ENCODE measurements at places on chromosomes 6 and 20.

DNA sequence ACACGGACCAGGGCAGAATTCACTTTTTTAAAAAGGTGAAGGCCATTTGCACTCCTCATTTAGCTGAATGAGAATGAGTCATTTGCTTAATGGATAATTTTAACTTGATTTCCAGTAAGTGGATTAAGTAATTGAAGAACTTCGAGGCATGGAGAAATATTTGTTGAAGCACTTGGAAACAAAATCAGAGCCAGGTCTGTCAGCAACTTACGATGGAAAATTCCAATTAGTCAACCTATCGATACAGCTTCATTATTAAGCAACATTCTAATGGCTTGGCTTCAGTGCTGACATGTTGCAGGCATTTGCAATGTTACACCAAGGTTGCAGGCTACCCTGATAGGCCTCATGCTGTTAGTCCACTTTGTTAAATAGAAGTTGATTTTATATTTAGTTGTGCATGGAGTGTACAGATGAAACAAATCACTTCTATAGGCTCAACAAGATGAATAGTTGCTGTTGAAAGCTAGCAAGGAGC, 423.5 kb upstream of the SLC35B3 start:
- DNase-seq = no peak

- DNase-seq = no peak
These were observed 224.2 kb downstream of the ARHGAP18 start for GRCh38 chr6:129485746-129486145.

GRCh38 chr6:108473197-108473596, 87.5 kb upstream of the FOXO3 start:
- DNase-seq = no peak

DNA sequence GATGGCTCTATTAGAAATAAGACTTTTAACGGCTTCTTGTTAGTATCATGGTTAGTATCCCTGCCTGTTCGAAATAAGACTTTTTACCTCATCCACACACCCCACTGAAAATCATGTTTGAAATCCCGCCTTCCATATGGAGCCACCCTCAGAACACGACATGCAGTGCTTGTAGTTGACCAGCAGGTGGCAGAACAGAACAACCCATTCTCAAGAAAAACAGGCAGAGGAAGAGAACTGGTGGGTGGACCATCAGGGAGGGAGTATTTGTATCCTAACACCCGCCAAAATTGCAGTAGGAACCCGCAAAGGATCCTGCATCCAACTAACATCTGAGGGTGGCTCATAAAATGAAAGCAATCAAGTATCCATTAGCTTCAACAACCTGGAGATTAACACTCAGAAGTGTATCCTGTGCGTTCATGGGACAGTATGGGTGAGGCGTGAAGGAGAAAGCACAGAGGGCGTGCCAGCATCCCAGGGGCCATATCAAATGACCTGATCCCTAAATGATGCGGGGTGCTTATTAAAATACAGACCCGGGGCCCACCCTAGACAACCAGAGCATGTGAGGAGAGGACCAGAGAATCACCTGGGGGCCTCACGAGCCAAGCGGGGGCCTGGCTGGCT, 89.6 kb upstream of the NHSL1 start:
- peak; percentile 26 for DNase-seq

DNA sequence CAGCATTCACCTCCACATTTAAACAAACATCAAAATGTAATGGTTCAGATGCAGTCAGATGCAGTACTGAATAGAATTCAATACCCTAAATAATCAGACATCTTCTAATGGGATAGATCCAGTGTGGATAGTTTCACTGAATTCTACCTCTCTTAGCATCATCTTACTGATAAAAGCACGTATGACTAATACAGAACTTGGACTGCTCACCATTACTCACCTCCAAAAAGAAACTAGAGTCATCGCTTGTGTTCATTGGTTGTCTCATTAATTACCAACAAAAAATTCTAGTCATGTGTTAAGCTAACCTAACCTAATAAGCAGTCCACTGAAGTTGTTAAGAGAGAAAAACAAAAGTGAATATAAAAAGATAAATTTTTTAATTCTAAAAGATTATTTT, 165.9 kb upstream of the IRAK1BP1 start:
- DNase-seq = no peak

- no peak for DNase-seq
These were observed 12.9 kb downstream of the PRSS16 start for GRCh38 chr6:27260369-27260768.

DNA sequence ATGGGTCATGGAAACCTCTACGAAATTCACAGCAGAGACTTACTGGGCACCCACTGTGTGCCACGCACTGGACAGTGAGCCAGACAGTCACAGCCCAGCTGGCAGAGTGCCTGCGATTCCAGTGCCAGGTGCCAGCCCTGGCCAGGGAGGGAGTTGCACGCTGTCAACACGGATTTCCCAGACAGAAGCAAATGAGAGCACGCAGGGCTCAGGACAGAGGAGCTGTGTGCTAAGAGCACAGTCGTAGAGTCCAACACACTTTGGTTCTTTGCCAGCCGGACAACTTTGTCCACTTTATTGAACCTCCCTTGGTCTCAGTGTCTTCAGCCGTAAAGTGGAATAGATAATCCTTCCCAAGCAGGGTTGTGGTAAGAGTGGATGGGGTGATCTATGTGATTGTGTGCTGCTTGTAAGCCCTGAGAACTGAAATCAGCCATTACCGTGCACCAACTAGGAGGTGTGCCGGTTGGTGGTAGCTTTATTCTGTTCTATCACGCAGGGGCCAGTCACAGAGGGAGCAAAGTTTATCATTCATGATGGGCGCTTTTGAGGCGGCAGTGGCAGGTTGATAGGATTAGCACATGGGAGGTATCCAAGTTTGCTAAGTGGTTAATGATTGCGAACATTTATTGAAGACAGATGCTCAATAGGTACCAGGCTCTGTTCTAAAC, 40.6 kb downstream of the SIRPA start:
- no peak for DNase-seq

GRCh38 chr20:61801065-61801360, 264.7 kb downstream of the TAF4 start:
- DNase-seq = no peak

GRCh38 chr6:37688078-37688850, 9.4 kb downstream of the MDGA1 start:
- peak; percentile 37 for DNase-seq

DNA sequence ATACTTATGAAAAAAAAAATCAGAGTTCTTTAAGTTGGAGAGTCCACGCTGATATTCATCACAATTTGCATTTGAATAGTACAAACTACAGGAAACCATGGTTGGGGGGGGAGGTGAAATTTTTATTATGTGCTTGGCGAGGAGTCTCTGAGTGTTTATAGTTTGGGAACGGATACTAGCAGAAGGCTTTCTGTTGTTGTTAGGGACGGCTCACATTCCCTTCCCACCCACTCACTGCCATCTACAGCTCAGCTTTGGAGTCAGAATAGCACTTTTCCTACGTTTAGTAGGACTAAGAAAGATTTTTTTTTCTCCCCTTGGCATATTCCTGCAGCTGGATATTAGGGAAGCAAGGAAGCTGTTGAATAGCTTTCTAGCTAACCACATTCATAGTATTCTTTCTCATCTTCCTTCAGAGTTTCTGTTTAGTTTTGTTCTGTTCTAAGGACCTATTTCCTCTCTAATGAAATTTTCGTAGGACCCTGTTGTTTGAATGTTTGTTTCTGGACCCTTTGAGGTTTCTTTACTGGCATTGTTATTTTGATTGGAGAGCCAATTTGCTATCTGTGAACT, 235.1 kb upstream of the ZNF217 start:
- no peak for DNase-seq

DNA sequence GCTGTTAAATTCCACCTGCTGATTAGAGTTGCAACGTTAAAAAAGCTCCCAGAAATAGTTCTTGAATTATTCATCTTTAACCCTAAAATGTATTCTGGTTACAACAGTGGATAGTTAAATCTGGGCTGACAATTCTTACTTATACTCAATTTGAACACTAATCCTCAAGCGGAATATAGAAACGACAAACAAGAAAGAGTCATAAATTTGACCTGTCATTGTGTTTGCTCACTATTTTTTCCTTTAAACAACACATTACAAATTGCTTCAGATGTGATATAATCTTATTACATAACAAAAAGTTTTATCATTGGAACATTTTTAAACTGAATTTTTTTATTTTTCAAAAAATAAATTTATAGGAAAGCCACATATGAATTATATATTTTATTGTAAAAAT, 104.5 kb upstream of the RNF217 start:
- DNase-seq = no peak

DNA sequence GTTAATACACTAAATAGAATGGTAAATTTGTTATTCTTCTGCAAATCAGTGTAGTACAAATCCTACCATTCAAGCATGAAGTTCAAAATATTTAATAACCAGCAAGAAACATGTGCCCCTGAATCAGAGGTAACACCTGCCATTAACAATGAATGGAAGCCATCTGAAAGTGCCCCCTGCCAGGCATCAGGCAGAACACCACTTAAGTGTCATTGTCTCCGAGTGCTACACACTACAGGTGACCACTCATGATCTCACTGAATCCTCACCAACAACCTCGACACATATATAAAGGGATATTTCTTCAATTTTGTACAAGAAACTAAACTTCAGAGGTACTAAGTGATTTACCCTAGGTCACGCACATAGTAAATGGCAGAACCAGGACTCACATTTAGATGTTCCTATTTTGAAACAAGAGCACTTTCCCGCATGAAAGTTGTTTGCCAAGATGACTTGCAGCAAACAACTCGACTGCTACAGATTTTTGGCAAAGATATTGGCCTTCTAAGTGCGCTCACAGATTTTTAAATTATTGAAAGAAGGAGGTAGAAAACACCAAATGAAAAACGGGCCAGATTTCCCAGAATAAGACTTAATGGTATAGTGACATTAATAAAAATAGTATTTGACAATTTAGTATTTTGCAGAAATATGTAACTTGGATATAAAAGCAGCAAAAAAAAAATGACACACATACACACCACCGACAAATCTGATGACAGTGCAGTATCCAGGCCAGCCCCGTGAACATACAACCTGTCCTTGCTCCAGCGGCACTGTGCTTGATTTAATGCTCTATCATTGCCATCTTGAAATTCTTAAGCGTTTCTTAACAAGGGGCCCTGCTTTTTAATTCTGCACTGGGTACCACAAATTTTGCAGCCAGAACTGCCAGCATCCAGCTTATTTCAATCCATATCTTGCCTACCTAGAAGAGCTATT, 274.5 kb downstream of the ALDH8A1 start:
- peak; percentile 72 for DNase-seq

DNA sequence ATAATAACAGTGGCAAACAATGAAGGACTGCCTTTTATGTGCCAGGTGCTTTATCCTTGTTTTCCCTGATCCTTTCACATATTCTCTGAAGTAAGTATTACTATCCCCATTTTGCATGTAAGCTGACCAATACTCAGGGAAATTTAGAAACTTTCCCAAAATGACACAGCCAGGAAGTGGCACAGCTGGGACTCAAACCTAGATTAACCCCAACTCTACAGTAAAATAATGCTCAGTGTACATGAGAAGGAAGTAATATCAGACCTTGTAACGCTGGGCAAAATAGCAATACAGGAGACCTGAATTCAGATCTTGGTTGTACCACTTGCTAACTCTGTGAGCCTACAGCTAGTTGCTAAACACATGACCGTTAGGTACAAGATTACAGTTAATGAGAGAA, 26.8 kb upstream of the NRSN1 start:
- DNase-seq = no peak

GRCh38 chr6:159375014-159375413, 205.8 kb downstream of the FNDC1 start:
- DNase-seq = no peak

- no peak for DNase-seq
These were observed 18.6 kb upstream of the SLCO4A1 start for GRCh38 chr20:62623488-62624324.

DNA sequence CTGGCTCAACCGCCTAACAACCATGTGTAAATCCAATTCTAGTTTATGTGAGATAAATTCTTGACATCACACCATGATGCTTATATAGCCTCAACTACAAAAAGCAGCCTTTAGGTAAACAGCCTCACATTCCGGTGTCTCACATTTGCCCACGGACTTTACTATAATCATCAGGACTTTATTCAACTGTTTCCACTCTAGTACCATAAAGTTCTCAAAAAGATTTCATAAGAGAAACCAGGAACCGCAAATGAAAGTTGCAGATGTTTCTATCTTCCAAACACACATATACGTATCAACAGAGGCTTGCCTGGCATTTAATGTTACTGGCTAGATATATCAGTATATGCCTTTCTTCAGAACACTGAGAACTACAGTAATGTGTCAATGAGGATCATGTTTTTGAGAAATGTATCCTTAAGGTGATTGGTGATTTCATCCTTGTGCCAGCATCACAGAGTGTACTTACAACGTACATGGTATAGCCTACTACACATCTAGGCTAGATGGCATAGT, 80.0 kb downstream of the EPB41L2 start:
- no peak for DNase-seq

GRCh38 chr6:43077333-43077809, 1.3 kb downstream of the PTK7 start:
- no peak for DNase-seq

Data from NCI-H187 (cell line).